ENCODE measurements at places on chromosomes 16 and 17. TPM values are rescaled to one million over a fixed set of nuclear protein-coding genes. Genes with fewer than 3 reads are reported as not detected.

AGRP gene
- not detected for total RNA-seq

ACSM5 gene
- 0.71 TPM for total RNA-seq

YBX2 gene
- total RNA-seq, result 1.6 TPM

IL21R gene
- total RNA-seq, result 0.12 TPM

SMIM22 gene
- not detected for total RNA-seq

CDH11 gene
- 11.9 TPM for total RNA-seq

DNA sequence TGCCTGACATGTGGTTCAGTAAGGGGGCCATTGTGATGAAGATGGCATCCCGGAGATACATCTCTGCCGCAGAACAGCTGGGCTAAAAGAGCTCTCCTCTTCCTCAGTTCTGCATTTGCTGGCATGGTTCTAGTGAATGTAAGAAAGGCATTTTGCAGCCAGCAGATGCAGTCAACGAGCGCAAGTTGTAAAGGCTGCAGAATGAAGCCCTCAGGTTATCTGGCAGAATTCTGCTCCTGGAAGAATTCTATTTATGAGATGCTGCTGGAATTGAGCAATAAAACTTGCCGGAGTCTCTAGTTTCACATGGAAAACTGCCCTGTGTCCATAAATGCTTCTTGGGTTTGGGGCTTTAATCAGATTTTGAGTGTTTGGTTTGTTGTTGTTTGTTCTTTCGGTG lies 176.8 kb upstream of the HSBP1 start:
- no peak for DNase-seq
- H3K4me3 ChIP-seq, result no peak overlapping the region
- H3K27ac ChIP-seq, result no peak overlapping the region
- H3K36me3 ChIP-seq, result no peaks in the 10 kb centered on the region
- H3K27me3 ChIP-seq, result no peaks in the 10 kb centered on the region

DNA sequence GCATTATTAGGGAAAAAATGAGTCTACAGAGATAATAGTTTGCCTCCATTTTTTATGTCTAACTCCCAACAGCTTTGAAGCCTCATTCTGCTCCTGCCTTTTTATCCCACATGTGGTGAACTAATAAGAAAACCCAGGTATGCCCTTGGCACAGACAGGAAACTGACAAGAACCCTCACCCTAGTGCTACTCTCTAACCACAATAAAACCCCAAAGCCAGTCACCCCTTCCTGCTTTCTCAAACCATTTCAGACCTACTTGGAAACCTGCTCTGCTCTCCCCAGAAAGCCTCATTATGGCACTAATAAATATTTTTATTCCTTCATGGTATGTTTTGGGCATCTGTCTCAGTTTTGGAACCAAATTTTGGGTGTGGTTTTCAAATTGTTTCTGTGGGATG lies 3.9 kb upstream of the MARVELD3 start:
- H3K27ac ChIP-seq, result no peak overlapping the region
- no peak for DNase-seq
- H3K4me3 ChIP-seq, result no peak overlapping the region
- H3K27me3 ChIP-seq, result peaks cover 32% of the 10 kb centered on the region
- H3K36me3 ChIP-seq, result no peaks in the 10 kb centered on the region

DNA sequence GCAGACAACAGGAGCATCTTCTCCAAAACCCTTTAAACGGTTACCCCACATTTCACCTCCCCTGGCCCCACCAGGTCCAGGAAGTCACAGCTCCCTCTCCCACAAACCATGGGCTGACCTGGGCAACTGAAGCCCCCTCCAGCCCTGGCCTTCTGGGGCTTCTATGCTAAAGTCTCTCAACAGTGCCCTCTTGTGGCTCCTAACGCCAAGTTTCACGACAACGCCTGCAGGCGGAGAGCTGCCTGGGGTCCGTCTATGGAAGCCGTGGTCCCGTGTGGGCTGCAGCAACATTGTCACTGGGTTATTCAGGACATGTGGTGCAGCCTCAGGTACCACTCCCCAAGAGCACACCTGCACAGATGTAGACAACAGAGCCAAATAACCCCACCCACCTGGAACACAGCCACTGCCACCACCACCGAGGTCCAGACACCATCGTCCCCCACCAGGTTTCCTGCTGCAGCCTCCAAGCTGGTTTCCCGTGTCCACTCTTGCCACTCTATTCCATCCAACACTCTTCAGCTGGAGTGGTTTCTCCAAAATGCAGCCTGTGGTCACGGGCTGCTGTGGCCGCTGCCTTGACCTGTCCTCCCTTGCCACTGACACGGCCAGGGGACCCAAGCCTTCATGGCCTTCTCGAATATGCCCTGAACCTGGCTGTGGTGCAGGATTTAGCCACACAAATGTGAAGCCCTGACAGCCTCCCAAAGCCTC lies 19.1 kb downstream of the C16orf95 start:
- no peak overlapping the region for H3K4me3 ChIP-seq
- no peaks in the 10 kb centered on the region for H3K27me3 ChIP-seq
- DNase-seq, result no peak
- H3K36me3 ChIP-seq, result no peaks in the 10 kb centered on the region
- no peak overlapping the region for H3K27ac ChIP-seq

GRCh38 chr17:75812096-75813013 lies 27.7 kb downstream of the UNK start:
- H3K36me3 ChIP-seq, result peaks cover 50% of the 10 kb centered on the region
- no peak overlapping the region for H3K4me3 ChIP-seq
- no peaks in the 10 kb centered on the region for H3K27me3 ChIP-seq

DNA sequence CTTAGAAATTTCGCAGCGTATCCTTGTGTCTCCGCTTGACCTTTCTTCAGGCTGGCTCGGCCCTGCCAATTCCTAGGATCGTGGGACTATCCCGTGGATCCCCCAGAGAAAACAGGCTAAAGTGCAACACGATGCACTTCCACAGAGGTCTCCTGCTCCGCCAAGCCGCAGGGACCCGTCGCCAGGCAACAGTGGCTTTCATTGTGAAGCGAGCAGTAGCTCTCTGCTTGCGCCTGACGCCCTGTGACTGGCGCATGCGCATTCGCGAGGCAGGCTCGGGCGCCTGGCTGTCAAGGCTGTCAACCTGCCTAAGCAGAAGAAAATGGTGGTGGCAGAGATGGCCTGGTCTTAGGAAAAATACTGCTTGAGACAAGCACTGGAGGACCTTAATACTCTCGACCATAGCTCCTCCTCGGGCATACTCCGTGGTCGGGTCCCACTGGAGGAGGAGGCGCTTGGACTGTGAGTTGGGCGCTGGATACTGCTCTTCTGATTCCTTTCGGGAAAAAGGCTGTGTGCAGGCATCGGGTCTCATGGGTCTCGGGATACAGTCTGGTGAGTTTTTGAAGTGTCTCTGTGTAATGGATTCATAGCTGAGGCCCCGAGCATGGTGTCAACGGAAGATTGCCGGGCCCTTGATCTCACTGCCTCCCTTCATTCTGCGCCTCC lies 2336.1 kb downstream of the TP53TG3F start:
- DNase-seq, result no peak
- H3K27ac ChIP-seq, result no peak overlapping the region
- no peaks in the 10 kb centered on the region for H3K4me1 ChIP-seq
- no peaks in the 10 kb centered on the region for H3K27me3 ChIP-seq

DNA sequence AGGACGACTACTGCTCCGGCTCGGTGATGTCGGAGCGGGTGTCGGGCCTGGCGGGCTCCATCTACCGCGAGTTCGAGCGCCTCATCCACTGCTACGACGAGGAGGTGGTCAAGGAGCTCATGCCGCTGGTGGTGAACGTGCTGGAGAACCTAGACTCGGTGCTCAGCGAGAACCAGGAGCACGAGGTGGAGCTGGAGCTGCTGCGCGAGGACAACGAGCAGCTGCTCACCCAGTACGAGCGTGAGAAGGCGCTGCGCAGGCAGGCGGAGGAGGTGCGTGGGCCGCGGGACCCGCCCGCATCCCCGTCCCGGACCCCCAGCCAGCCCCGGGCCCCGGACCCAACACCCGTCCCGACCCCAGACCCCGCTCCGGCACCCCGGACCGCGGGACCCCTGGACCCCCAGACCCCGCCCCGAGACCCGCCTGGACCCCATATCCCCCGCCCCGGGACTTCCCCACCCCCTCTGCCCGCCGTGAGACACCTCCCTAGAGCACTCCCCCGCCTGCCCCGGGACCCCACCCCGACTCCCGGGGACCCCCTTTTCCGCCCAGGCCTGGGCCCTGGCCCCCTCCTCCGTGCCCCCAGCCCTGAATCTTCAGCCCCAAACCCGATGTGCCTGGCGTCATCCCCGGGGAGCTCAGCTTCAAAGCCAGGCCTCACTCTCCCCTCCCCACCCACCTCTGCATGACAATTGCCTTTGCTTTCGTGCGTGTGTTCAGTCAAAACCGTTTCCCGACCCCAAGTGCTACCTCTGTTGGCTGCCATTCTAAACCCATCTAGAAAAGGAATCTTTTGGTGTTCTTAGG lies 594 bp downstream of the MAPK8IP3 start:
- H3K27me3 ChIP-seq, result no peaks in the 10 kb centered on the region
- peak overlapping the region; percentile 95 for H3K4me3 ChIP-seq
- H3K27ac ChIP-seq, result peak overlapping the region; percentile 98
- peaks cover 18% of the 10 kb centered on the region for H3K4me1 ChIP-seq

DNA sequence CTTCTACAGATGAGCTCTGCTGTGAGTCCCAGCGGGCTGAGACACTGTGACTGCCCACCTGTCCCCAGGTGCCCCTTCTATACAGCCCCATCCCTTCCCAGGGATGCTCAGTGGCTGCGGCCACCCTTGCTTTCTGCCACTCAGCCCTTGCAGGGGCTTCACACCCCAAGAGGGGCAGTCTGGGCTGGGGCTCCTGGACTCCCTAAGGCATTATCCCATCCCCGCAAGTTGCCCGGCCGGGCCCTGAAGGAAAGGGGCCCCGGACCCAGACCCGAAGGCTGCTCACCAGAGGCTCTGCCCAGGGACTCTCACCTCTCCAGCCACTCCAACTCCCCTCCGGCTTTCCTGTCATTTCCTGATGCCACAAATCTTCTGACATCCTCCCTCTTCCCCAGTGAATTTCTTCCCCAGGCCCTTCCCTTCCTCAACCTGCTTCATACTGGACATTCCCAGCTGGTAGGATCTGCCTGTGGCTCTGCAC lies 88.5 kb upstream of the TOB1 start:
- DNase-seq, result no peak
- H3K27me3 ChIP-seq, result no peaks in the 10 kb centered on the region
- H3K4me3 ChIP-seq, result peak overlapping the region; percentile 6
- H3K4me1 ChIP-seq, result peaks cover 44% of the 10 kb centered on the region

GRCh38 chr16:72092832-72093447 lies 480 bp downstream of the TXNL4B start:
- H3K4me1 ChIP-seq, result peaks cover 27% of the 10 kb centered on the region
- peak overlapping the region; percentile 88 for H3K4me3 ChIP-seq
- H3K36me3 ChIP-seq, result peaks cover 52% of the 10 kb centered on the region
- H3K27ac ChIP-seq, result peak overlapping the region; percentile 88

DNA sequence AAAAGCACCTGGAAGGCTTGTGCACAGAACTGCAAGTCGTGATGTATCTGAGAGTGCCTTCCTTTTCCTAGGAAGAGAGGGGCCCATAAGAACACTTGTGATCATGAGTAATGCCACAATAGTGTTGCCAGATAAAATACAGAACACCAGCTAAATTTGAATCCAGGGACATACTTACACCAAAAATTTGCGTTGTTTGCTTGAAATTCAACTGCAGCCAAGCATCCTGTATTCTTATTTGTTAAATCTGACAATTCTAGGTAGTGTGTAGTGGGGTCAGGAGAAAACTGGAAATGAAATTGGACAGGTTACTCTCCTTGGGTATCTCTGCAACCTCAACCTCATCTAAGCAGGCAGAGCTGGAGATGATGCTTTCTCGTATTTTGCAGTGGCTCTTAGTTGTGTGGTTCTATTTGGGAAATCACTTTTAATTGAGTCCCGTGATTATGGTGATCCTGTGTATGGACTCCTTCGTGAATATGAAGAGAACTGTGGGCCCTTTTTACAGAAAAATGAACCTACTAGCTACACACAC lies 12.0 kb downstream of the SLC35B1 start:
- no peak overlapping the region for H3K4me3 ChIP-seq
- H3K4me1 ChIP-seq, result peaks cover 25% of the 10 kb centered on the region
- H3K36me3 ChIP-seq, result no peaks in the 10 kb centered on the region
- no peak for DNase-seq
- no peak overlapping the region for H3K27ac ChIP-seq
- no peaks in the 10 kb centered on the region for H3K27me3 ChIP-seq

DNA sequence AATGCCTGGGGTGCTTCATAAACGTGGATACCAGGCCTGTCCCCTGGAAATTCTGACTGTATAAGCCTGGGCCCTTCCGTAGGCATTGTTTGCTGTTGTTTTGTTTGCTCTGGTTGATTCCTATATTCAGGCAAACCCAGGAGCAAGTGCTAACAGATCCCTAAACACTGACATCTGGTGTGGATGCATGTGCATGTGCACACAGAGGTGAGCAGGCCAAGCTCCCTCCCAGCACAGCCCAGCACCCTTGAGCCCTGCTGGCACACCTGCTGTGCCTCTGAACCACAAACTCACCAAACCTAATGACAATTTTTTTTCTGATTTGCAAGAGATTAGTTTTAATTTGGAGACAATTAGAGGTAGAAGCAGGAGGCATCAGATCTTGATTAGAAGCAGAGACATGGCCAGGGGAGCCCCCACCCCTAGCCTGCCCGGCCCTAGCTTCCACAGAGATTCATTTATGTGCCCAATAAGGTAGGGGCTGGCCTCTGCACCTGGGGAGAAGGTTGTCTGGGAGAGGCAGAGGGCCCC lies 40.4 kb downstream of the TMEM132E start:
- H3K27ac ChIP-seq, result no peak overlapping the region
- no peaks in the 10 kb centered on the region for H3K4me1 ChIP-seq
- no peaks in the 10 kb centered on the region for H3K36me3 ChIP-seq
- DNase-seq, result no peak
- no peak overlapping the region for H3K4me3 ChIP-seq

- peaks cover 5% of the 10 kb centered on the region for H3K36me3 ChIP-seq
- no peak overlapping the region for H3K4me3 ChIP-seq
- no peak for DNase-seq
- no peaks in the 10 kb centered on the region for H3K4me1 ChIP-seq
- H3K27me3 ChIP-seq, result no peaks in the 10 kb centered on the region
- no peak overlapping the region for H3K27ac ChIP-seq
Observed at GRCh38 chr17:75317671-75318070, 28.4 kb upstream of the SLC25A19 start.

GRCh38 chr17:59607817-59608403 lies 11.8 kb upstream of the CLTC start:
- no peaks in the 10 kb centered on the region for H3K4me1 ChIP-seq
- DNase-seq, result no peak
- no peak overlapping the region for H3K4me3 ChIP-seq
- H3K36me3 ChIP-seq, result peaks cover 27% of the 10 kb centered on the region
- H3K27ac ChIP-seq, result no peak overlapping the region

DNA sequence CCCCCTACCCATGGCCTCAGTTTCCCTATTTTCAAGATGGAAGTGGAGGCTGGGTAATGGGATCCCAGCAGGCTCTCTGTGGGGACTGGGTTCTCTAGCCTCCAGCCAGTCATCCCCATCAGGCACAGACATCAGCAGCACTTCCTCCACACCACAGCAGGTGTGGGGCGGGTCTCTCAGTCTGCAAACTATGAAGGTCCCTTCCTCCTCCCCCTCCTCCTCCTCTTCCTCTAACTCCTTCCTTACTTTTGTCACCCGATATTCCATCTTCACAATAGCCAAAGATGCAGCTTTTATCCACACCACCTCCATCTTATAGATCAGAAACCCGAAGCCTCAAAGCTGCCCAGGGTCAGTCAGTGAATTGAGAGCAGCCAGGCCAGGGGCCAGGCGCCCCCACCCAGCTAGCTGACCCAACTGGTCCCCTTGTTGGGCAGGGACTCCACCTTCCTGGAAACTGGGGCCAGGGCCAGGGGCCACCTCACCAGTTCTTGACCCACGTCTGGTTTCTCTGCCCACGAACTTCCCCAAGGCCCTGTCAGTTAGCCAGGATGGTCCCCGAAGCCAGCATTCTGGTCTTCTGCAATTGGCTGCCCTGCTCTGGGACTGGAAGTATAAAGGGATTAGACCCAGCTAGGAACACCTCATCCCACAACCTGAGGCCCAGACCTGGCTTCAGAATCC lies 2.5 kb downstream of the FAM83G start:
- no peak overlapping the region for H3K27ac ChIP-seq
- DNase-seq, result no peak
- no peaks in the 10 kb centered on the region for H3K27me3 ChIP-seq
- H3K36me3 ChIP-seq, result no peaks in the 10 kb centered on the region
